Stimulated activated CD4-positive, alpha-beta T cell treated with anti-CD3 and anti-CD28 coated beads, Interleukin-2, amount 100 ng/mL, for 24 hours (primary cell): ENCODE measurements at places on chromosomes 5 and 9.

DNA sequence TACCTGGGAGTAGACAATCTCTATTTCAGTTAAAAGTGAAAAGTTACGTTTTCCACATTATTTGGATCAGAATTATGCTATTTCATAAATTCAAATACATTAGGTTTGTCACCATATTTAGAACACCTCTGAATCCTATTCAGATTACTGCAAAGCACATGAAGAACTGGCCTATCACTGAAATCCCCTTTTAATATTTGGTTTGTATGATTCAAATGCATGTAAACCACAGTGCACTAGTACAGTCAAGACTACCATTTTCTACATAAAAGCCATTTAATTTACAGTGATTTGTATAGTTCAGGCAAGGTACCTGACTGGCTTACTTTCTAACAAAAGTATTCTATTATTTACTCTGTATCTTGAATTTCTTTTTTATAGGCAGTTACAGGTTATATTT is 212.5 kb downstream of the MEF2C start:
- no peak for DNase-seq

- no peak for DNase-seq
Measured at GRCh38 chr9:4084435-4084818, 215.4 kb downstream of the GLIS3 start.

DNA sequence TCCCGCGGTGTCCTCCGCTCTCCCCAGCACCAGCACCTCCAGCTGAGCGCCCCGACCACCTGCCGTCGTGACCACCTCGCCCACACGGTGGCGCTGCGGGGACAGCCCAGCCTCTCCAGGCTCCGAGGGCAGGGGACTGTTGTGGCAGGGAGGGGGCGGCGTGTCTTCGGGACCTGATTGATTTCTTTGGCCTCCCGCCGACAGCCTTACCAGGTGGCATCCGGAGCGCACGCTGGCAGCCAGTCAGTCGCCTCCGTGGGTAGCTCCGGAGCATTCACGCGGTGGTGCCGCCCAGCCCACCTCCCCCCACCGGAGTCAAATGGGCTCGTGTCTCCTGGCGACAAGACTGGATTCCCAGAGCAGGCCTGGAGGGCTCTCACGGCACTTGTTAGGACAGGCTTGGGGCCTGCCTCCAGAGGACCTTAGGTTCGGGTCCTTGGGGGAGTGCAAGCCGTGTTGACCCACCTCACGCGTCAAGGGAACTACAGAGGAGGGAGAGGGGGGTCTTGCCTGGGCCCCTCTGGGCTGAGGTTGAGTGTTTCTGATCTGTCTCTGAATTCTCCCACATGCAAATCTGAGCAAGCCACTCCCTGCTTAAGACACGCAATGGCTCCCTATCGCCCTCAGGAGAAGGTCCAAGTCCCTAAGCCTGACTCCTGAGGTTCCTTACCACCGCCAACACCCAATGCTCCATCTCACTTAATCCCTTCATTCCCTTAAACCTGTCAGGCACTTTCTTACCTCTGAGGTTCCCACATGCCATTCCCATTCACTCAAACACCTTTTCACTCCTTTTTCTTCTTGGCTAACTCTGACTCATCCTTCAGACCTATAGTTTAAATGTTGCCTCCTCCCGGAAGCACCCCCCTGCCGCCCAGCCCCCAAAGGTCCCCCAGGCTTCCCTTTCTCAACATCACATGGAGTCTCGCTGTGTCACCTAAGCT is 51.2 kb upstream of the GGTA1 start:
- peak; percentile 74 for DNase-seq

GRCh38 chr9:135254176-135255032 is 166.9 kb downstream of the OLFM1 start:
- no peak for DNase-seq

- no peak for DNase-seq
Measured at GRCh38 chr9:124363326-124364096, 51.7 kb downstream of the PSMB7 start.

DNA sequence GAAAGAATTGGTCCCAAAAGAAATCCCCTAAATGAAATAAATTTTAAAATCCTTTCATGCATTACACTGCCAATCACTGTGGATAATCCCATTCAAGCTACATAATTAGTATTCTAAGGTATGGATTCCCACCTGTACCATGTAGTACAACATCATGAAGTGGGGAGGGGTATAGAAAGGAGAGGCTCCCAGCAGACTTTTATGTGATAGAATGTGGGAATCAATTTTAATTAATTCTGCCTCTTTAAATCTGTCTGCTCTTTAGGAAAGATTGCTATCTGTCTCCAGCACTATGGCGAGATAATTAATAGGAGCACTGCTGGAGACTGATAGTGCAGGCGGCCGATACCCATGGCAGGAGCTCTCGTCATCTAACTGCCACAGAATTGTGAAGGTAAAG is 95.4 kb downstream of the CDH12 start:
- no peak for DNase-seq
